ENCODE measurements at places on chromosomes 4 and X. TPM values are rescaled to one million over a fixed set of nuclear protein-coding genes. Genes with fewer than 3 reads are reported as not detected.

The NXF2B gene
- total RNA-seq, result not detected

The SLC9B1 gene
- 0.65 TPM for total RNA-seq

DNA sequence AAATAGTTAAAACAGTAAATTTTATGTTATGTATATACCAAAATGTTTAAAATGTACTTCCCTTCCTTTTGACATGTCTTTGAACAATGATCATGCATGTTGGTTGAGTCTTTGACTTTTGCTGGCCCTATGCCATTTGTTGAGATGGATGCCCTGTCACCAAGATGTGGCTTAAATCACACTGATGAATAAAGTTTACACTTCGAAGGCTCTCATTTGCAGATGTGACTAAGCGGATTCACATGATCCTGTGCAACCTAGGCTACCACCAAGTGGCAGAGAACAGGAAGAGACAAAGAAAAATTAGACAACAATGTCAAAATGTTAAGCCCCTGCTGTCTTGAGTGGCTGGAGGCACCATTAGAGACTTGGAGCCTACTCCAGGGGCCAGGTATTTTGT lies 139.9 kb downstream of the RAB28 start:
- DNase-seq, result no peak

GRCh38 chrX:27775984-27776383 lies 31.8 kb upstream of the MAGEB10 start:
- no peak for DNase-seq

GRCh38 chrX:119121341-119121740 lies 6.3 kb downstream of the KIAA1210 start:
- no peak for DNase-seq

GRCh38 chr4:7900334-7900909 lies 39.2 kb downstream of the AFAP1 start:
- no peak for DNase-seq

GRCh38 chr4:39648827-39649558 lies 10.3 kb upstream of the SMIM14 start:
- DNase-seq, result no peak

DNA sequence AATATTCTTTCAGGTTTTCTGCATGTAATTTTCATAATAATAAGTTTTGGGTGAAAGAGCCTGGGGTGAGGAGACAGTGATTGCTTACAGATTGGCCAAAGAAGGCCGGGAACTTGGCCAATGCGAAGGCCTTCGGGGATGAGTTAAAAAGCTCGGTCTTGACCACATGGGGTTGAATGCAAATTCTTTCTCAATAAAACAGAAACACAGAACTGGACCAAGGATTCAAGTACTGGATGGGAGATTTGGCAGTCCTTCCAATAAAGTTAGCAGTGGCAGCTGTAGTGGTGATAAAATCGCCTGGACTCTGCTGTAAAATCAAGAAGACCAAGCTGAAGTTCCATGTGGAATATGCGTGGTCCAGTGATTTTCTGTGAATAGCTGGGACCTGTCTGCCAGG lies 282.2 kb upstream of the KLF3 start:
- peak; percentile 74 for DNase-seq

- no peak for DNase-seq
Observed at GRCh38 chr4:153809916-153810810, 21.3 kb upstream of the SFRP2 start.

DNA sequence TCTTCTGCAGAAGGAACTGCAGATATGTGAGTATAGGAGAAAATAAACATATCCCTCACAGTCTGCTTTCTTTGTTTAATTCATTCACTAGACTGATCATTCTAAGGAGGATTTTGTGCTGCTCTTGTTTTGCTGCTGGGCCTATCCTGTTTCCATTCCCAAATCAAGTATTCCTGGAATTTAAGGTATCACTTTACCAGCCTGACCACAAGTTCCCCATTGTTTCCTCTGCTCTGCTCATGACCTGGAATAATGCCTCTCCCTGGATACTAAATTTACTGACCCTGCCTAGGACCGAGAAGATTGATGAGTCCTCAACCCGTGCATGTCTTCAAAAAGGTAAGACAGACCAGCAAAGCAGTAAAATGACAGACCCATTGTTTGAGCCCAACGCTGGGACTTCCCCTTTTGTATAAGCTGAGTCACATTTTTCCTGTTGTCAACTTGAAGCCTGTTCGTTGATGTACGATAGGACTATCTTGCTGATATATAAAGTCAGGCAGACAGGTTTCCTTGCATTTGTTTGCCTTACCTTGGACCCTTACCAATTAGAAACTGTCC lies 85.5 kb upstream of the TET2 start:
- DNase-seq, result no peak

DNA sequence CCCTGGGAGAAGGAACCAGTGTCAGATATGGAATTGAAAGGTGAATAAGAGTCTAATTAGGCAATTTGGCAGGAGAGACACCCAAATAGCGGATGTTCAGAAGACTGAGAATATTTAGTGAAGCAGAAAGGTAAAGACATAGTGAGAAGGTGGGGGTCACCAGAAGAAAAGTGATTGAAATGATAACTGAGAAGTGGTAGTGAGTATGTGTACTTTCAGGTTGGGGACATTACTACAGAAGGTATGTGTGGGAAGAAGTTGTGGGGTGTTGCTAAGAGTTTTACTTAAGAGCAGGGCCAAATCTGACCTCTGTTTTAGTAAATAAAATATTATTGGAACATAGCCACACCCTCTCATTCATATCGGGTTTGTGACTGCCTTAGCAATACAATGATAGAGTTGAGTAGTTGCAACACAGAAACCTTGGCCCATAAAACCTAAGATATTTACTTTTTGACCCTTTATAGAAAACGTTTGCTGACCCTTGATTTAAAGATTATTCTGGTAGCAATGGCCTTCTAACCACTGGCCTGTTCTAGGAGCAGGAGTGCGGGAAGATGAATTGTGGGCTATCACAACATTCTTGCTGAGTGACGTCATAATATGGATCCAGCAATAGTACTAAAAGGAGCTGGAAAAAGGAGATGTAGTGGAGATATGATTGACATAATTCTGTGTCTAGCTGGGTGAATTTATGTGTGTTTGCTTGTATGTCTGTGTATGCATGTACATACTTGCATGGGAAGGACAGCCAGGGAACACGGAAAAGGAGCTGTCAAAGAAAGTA lies 115.3 kb downstream of the HS3ST1 start:
- DNase-seq, result no peak

Measured in Right ventricle myocardium superior (tissue), 1 donor.